Stimulated activated CD4-positive, alpha-beta T cell treated with anti-CD3 and anti-CD28 coated beads, Interleukin-15, amount 100 ng/mL, for 48 hours (primary cell): ENCODE measurements at places on chromosomes 16 and 17.

GRCh38 chr16:22693638-22694340 lies 120.2 kb upstream of the HS3ST2 start:
- DNase-seq = no peak

GRCh38 chr17:72008236-72008876 lies 112.5 kb upstream of the SOX9 start:
- no peak for DNase-seq

GRCh38 chr17:55961386-55961785 lies 191.9 kb upstream of the ANKFN1 start:
- no peak for DNase-seq

DNA sequence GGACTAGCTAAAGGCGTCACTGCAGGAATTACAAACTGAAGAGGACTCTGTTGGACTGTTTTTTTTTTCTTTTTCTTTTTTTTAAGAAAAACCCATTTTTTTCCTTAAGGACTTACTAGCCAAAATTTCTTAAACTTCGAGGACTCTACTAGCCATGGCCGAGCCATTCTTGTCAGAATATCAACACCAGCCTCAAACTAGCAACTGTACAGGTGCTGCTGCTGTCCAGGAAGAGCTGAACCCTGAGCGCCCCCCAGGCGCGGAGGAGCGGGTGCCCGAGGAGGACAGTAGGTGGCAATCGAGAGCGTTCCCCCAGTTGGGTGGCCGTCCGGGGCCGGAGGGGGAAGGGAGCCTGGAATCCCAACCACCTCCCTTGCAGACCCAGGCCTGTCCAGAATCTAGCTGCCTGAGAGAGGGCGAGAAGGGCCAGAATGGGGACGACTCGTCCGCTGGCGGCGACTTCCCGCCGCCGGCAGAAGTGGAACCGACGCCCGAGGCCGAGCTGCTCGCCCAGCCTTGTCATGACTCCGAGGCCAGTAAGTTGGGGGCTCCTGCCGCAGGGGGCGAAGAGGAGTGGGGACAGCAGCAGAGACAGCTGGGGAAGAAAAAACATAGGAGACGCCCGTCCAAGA lies 878 bp downstream of the HEXIM1 start:
- DNase-seq = peak; percentile 67

GRCh38 chr17:81095383-81095762 lies 60.4 kb downstream of the BAIAP2 start:
- no peak for DNase-seq

GRCh38 chr17:75650874-75651273 lies 16.1 kb downstream of the RECQL5 start:
- DNase-seq = no peak

DNA sequence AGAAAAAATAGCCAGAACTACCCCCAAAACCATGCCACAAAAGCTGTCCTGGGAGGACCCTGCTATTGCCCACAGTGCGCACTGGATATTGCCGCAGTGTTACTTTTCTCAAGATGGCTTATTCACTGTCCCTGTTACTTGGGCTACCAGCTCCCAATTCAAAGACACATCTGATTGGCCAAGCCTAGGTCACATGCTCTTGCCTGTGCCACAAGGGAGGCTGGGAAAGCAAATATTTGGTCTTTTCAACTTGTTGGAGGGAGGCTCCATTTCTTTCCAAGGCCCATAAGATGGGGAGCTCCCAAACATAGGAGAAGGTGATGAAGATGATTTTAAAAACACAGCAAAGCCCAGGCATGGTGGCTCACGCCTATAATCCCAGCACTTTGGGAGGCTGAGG lies 257.0 kb downstream of the SHISA9 start:
- no peak for DNase-seq

DNA sequence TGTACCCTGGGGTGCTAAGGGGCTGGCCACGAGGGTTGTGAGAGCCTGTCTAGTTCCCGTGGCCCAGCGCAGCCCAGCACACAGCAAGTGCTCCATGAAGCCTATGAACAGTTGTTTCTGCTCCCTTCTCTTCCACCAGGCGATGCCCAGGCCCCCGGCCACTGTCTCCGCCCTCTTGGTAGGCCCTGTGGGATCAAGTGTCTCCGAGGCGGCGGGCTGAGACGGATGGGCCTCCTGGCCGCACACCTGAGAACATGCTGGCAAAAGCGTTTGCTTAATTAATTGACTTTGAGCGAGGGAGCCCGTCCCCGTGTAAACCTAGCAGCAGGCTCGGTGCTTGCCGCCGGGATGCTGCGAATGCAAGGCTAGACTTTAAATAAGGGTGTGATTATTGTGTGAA lies 129.7 kb upstream of the GSE1 start:
- DNase-seq = no peak

- no peak for DNase-seq
Observed at GRCh38 chr16:66304151-66304550, 62.3 kb upstream of the CDH5 start.

DNA sequence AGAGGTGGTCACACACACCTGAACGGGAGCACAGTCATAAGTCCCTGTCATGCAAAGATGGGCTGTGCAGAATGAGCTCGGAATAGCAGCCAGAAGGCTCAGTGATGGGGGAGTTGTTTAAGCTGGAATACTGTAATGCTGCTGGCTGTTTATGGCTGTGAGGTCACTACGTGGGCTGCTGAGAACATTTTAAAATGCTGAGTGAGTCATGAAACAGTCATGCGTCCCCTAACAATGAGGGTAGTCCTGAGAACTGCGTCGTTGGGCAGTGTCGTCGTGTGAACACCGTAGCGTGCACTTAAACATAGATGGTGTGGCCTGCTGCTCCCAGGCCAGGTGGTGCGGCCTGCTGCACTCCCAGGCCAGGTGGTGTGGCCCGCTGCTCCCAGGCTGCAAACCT lies 39.7 kb downstream of the TBCD start:
- DNase-seq = no peak

- no peak for DNase-seq
Observed at GRCh38 chr17:79269620-79270019, 195.0 kb downstream of the ENGASE start.

DNA sequence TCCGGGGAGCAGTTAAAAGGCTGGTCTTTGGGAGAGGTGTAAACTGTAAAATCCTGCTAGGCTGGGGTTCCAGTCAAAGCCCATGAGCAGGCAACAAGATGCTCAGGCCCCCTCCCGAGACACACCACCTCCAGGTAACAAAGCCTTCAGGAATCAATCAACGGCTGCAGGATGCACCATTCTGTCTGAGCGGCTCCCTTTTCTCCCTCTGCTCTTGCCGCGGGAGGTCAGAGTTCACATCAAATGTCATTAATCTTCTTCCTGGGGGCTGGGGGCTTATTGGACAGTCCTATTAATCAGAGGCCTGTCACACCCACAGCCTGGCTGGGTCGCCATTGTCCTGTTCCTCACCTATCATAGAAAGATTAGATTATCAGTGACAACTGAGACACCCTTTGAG lies 11.9 kb upstream of the CCDC182 start:
- DNase-seq = no peak

DNA sequence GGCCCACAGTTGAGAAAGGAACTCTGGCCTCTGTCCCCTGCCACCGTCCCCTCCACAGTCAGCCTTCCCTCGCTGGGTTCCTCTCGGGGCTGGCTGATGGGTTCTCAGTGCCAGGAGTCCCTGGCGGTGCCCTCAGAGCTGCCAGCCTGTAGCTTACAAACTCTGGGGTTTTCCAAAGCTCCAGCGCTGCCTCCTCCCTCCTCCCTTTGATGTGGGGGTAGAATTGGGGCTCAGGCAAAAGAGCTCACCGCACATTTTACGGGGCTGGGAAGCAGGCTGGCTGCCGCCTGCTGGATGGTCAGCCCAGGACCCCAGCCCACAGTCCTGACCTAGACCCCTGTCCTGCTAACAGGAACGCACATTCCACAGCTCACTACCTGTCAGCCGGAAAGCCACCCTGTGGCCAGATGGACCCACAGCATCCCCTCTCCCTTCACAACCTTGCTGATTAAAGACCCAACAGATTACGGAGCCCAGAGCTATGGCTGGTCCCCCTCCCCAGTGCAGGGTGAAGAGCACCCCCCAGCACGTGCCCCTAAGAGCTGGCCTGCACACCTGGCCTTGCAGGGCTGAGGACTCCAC lies 6.0 kb downstream of the VASN start:
- no peak for DNase-seq

DNA sequence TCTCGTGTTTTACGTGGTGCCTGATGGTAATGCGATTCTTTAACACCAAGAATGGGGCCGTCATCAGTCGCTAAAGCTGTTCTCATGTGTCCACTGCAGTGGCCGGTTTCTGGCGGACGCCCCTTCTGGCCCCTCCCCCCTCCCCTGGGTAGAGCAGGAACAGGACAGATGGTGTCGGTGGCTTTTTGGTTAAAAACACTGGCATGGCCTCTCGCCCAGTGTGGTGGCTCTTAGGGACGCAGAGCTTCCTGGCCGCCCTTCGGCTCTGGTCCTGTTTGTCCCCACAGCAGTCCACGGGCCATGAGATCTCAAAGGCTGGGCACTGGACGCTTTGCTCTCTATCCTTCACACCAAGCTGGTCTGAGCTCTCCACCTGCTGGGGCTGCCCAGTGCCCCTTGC lies 151.8 kb downstream of the BANP start:
- no peak for DNase-seq
